ENCODE measurements at places on chromosomes 12 and 14.

DNA sequence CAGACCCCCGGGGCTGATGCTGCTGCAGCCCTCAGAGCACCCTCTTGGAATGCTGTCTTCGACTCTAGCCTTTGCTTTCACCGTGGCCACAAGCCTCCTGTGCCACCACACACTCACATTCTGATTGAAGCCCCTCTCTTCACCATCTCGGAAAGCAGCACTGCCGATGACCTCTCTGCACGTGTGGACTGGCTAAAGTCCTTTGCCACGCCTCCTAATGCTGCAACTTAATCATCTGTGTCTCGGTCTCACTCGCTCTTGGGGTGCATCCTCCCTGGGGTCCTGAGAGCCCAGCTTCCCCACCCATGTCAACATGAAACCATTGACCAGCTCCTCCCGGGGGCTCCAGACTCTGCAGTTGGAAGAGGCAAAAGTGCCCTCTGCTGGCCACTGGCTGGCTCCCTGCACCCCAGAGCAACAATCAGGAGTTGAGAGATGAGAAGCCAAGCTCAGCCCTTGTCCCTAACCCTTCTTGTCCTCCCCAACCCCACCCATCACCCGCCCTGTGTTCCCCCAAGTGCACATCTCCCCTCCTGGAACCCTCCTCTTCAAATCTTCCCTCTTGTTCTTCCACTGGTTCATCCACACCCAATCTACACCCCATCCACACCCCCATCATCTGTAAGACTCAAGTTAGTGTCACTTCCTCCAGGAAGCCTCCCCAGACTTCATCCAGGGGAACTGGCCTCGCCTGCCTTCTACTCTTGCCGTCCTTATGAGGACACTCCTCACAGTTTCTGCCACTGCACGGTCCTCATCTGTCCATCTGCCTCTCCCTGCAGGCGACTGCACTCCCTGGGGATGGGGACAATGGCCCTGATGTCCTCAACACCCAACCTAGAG is 23.6 kb upstream of the FAM181A start:
- DNase-seq = peak; percentile 34
- no peak overlapping the region for H3K27ac ChIP-seq
- H3K27me3 ChIP-seq = peaks cover 7% of the 10 kb centered on the region
- no peaks in the 10 kb centered on the region for H3K4me1 ChIP-seq
- H3K4me3 ChIP-seq = no peak overlapping the region
- H3K36me3 ChIP-seq = no peaks in the 10 kb centered on the region

DNA sequence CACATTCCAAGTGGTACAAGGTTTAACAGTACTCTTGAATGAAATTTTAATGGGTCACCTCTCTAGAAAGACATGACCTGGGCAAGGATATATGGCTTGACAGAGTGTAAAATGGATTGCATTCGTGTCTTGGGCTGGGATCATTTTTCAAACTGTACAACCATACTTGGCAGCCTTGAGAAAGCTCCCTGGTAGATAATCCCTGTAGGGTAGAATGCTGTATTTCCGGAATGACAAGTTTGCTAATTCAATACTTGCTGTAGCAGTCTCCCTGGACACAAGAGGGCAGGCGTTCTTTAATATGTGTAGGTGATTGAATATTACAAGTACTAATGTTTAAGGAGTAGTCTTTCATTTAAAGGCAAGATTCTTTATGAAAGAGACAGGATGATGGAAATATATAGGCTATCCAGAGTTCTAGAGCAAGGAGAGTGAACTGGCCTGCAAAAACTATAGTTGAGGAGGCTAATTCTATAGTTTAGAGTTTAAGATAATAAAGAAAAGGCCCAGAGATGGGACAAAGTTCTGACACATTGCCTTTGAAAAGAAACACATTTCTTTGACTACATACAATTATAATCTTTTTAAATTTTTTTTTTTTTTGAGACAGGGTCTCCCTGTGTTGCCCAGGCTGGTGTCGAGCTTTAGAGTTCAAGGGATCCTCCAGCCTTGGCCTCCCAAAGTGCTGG is 53.4 kb downstream of the PLBD1 start:
- no peaks in the 10 kb centered on the region for H3K27me3 ChIP-seq
- no peaks in the 10 kb centered on the region for H3K4me1 ChIP-seq
- H3K27ac ChIP-seq = no peak overlapping the region
- no peak overlapping the region for H3K4me3 ChIP-seq
- peak; percentile 2 for DNase-seq
- no peaks in the 10 kb centered on the region for H3K36me3 ChIP-seq

GRCh38 chr12:23139026-23139425 is 514.1 kb downstream of the ETNK1 start:
- no peak for DNase-seq
- H3K4me1 ChIP-seq = no peaks in the 10 kb centered on the region
- H3K4me3 ChIP-seq = no peak overlapping the region
- no peaks in the 10 kb centered on the region for H3K36me3 ChIP-seq

DNA sequence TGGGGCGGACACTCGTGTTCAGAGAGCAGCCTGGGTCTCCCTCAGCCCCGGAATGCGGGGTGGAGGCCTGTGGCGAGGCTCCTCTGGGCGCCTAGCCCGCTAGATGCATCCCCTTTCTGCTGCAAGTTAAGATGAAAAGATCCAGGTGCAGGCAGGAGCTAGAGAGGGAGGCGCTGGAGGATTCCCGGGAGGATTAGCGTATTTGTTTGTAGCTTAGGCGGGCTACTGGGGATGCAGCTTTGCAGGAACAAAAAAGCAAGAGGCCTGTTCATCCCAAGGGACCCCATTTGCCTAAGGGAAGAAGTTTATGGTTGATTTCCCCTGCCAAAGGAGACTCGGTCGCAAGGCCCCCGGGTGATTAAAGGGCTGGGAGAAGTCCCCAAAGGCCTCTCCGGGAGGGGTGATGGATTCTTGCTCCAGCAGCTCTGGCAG is 824 bp downstream of the CCDC177 start:
- no peaks in the 10 kb centered on the region for H3K36me3 ChIP-seq
- H3K4me1 ChIP-seq = no peaks in the 10 kb centered on the region
- peaks cover 71% of the 10 kb centered on the region for H3K27me3 ChIP-seq
- DNase-seq = peak; percentile 7
- H3K27ac ChIP-seq = no peak overlapping the region

DNA sequence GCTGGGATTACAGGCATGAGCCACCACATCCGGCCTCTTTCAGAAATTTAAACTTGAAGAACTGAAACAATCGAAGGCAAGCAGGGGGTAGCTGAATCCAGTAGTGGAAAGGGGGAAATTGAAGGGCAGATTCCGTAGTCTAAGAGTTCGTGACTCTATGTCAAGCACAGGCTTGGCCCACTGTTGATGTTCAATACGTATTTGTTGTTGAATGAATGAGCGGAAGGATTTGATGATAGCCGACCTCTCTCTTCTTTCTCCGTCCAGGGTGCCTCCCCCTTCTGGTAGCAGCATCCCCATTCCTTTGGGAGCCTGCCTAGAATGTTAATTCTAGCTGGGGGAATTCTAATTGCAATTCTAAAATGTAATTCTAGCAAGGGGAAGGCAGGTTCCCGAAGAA is 59.8 kb upstream of the MED13L start:
- no peaks in the 10 kb centered on the region for H3K36me3 ChIP-seq
- H3K27ac ChIP-seq = no peak overlapping the region
- no peak for DNase-seq
- peaks cover 11% of the 10 kb centered on the region for H3K4me1 ChIP-seq
- H3K27me3 ChIP-seq = no peaks in the 10 kb centered on the region

Measured in GM23248 (cell line).